ENCODE measurements at places on chromosomes 4 and X.

GRCh38 chr4:122747883-122748282, 15.4 kb downstream of the BBS12 start:
- no peak for DNase-seq

DNA sequence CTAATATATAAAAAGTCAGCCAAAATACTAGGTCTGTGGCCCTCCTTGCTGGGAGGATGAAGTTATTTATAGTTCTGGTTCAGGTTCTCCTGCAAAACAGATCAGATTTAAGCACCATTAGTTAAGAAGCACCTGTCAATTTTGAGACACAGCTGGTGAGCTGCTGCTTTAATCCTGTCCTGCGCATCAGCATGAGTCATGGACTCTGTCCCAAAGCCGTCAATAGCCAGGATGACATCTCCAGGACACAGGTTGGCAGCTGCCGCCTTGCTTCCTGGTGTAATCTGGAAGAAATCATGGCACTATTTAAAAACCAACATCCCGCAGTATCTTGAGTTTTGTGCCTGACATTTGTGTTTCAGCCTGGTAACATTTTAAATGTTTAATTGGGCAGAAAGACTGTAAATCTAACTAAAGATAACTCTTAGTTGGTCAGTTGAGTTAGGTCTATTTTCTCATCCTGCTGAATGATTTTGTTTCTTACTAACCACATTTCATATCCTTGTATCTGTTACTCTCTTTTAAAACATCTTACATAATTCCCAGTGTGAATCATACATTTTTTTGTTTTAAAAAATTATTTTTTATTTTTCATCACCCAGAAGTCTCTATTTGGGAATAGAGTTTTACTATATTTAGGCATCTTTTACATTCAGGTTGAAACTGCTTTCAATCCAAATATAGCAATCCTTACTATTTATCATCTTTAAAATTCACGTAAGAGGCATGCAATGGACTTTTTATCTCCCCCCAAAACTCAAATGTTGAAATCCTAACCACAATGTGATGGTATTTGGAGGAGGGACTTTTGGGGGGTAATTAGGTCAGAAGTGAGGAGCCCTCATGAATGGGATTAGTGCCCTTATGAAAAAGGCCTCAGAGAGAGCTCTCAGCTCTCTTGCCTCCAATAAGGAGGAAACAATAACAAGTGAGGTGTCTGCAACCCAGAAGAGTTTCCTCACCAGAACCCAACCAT, 10.1 kb downstream of the PDLIM3 start:
- no peak for DNase-seq

GRCh38 chr4:106424426-106424825, 55.8 kb upstream of the GIMD1 start:
- no peak for DNase-seq

DNA sequence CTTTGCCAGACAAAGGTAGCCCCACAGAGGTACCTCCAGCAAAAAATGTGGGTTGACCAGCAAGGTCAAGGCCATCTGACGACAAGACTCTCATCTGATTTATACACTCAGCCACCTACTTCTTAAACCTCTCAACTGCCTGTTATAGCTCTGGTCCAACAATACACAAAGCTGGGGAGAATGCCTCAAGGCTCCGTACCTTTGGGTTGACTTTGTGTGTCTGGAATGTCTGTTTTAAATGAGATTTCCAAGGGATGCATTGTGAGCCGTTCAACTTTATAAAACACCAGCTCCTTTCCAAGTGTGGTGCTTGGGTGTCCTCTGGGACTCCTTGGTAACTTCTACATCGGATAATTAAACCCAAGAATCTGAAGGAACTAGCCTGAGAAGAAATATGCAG, 167.0 kb upstream of the RPL34 start:
- no peak for DNase-seq

DNA sequence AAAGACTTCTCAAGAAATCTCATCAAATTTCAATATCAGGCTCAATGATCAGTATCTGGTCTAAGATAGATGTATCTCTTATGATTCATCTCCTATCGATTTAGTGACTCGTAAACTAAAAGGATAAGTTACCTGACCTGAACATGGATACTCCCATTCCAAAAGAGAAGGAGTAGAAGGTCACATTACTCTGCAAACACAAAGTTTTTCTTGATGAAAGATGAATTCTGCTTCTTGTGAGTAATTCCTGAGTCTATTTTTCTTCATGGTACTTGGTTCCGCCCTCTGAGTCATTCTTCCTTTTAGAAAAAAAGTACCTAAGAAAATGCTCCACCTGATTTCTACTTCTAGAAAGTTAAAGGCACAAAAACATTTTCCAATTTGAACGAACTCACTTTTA, 223.1 kb upstream of the SLIT2 start:
- no peak for DNase-seq

DNA sequence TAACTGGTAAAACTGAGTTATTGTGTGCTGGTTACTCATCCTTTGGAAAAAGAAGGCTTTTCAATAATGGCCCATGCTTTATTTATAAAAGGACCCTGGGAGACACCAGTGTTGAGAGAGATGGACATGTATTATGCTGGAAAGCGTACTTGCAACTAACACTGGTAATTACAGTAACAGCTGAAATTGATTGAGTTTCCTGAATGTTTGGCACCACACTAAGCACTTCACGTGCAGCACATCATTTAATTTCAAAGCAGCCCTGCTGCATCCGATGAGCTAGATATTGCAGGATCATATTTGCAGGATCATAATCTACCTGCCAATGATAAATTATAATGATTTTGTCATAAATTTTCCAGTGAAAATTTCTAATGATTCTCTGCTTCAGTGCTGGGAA, 81.5 kb downstream of the QRFPR start:
- no peak for DNase-seq

DNA sequence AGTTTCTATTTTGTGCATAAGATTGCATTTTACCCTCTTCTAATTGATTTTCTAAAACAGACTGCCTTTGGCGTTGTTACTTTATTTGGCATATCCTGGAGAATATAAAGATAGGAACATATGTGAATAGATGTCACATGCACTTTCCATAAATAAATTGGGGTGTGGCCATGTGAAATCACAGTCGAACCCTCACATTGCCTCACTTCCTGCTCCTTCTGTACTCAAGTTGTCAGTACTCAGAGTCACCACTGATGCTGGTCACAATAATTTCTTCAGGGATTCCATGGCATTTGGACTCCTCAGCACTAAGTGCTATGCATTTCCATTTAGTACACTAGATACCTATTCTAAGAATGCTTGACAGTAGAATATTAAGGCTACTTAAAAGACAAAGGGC, 1.4 kb upstream of the EMCN start:
- no peak for DNase-seq

DNA sequence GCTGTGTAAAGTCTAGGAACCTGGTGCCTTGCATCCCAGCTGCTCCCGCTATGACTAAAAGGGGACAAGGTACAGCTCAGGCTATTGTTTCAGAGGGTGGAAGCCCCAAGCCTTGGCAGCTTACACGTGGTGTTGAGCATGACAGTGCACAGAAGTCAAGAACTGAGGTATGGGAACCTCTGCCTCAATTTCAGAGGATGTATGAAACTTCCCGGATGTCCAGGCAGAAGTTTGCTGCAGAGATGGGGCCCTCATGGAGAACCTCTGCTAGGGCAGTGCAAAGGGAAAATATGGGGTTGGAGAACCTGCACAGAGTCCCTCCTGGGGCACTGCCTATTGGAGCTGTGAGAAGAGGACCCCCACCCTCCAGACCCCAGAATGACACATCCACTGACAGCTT, 76.6 kb downstream of the DDX60 start:
- DNase-seq: no peak

- DNase-seq: no peak
Measured at GRCh38 chrX:47245156-47245555, 12.3 kb downstream of the USP11 start.

- no peak for DNase-seq
Measured at GRCh38 chr4:79209822-79210635, 115.8 kb downstream of the NAA11 start.

DNA sequence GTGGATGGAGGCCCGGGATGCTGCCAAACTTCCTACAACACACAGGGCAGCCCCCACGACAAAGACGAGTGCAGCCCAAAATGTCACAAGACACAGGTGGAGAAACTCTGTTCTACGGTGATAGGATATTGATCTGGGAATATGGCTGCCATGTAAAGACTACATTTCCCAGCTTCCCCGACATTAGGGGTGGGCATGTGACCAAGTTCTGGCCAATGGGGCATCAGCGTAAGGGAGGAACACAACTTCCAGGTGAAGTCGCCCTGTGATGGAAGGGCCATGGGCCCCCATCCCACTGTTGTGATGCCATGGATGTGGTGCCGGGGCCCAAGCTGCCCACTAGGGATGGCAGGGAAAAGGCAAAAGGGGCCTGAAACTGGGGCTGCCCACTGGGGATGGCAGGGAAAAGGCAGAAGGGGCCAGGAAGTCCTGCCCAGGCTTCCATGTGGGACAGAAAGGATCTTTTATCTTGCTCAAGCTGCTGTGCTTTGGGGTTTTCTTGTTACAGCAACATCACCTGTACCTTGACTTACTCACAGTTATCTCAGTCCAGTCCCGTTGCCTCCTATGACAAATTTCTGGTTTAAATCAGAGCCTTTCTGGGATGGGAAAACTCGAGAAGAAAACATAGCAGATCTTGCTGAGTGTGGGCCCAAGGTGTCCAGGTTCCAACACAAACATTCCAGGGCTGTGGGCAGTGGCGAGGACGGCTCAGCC, 9.7 kb upstream of the ADRA2C start:
- DNase-seq: no peak

GRCh38 chr4:113524505-113525186, 236.9 kb downstream of the CAMK2D start:
- no peak for DNase-seq

- no peak for DNase-seq
Measured at GRCh38 chr4:38193236-38193863, 233.2 kb downstream of the PTTG2 start.

DNA sequence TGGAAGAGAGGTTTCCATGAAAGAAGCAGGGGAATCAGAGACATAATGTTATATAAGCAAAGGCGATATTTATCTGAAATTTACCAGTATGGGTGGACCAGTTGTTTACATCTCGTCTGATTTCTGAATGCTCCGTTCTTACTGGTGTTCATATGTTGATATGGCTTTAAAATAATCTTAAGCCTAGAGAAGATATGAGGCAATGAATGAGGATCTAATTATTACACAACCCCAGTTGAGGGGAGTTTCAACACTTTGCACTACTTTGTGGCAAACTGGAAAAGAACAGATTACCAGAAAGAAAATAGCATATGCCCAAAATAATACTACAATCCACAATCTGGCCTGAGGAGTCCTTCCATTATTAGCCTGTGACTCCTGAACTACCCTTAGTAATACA, 263.3 kb upstream of the MAGEB2 start:
- no peak for DNase-seq

- no peak for DNase-seq
Measured at GRCh38 chr4:32631831-32632230, 1911.7 kb downstream of the PCDH7 start.

GRCh38 chrX:39944416-39944815, 153.3 kb downstream of the BCOR start:
- DNase-seq: no peak

DNA sequence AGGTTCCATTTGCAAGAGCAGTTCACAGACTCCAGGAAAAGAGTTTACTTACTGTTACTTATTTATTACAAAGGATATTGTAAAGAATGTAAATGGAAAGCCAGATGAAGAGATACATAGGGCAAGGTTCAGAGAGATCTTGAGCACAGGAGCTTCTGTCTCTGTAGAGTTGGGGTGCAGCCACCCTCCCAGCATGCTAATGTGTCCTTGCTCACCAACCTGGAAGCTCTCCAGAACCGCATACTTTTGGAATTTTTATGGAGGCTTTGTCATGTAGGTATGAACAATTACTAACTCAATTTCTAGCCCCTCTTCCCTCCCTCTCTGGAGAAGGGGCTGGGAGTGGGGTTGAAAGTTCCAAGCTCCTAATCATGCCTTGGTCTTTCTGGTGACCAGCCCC, 857.2 kb downstream of the RPA4 start:
- DNase-seq: no peak

- no peak for DNase-seq
Measured at GRCh38 chrX:43805579-43805978, 76.7 kb downstream of the MAOB start.
